ENCODE measurements at places on chromosomes 11 and 22.

GRCh38 chr11:126310200-126310991, 6.5 kb downstream of the DCPS start:
- peak; percentile 69 for DNase-seq

- no peak for DNase-seq
Measured at GRCh38 chr11:999009-999408, 37.5 kb downstream of the MUC6 start.

DNA sequence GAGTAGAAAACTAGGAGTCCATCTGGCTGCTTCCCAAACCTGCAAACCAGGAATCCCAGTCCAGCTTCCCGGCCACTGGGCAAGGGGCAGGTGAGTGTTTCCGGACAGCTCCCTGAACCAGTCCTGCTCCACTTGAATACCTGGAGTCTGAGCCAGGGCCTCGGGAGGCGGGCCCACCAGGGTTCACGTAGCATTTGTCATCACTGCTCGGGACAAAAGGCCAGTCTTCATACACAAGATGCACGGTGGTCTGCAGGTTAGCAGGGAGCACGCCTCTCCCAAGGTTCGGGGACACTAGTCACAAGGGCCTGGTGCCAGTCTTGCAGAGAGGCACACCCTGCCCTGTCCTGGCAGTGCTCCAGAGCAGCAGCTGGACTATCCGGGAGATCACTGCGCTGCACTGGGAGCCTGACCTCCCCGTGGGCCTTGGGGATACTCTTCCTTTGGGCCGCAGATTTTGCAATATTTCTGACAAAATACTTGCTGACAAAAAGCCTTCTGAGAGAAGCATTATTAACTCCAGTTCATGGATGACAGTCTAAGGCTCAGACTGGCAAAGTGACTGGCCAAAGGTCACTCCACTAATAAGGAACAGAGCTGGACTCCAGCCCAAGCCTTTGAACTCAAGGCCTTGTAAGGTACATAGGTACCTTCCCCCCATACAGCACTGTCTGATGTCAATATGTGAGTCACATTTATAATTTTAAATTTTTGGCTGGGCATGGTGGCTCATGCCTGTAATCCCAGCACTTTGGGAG, 25.1 kb downstream of the CD6 start:
- DNase-seq = no peak

GRCh38 chr11:117392001-117392690, 64.5 kb downstream of the CEP164 start:
- DNase-seq = no peak

DNA sequence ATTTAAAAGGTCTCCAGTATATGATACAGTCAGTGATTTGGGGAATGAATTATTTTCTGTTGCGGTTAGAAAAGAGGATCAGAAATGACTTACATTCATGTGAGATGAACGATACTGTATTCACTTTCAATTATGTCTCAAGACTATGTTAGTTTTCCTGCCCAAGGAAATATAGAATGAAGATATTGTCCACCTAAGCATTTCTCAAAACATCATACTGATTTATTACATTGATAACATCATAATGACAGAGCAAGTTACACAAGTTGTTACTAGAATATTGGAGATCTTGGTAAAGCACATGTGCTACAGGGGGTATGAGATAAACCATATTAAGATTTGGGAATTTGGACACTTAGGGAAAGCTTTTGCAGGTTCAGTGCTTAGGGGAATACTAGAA, 67.8 kb upstream of the OR9G4 start:
- DNase-seq = no peak

All from CD4-positive, alpha-beta T cell treated with Interleukin-4 for 1 hour (primary cell).